Stimulated activated CD8-positive, alpha-beta memory T cell treated with anti-CD3 and anti-CD28 coated beads, Interleukin-2, amount 100 ng/mL, for 48 hours (primary cell): ENCODE measurements at places on chromosomes 6 and 20.
A peak's percentile ranks its signal among the peaks of the same experiment; 100 is the strongest.

GRCh38 chr20:59151820-59152219, 11.8 kb upstream of the ZNF831 start:
- DNase-seq = no peak

- no peak for DNase-seq
Measured at GRCh38 chr6:92023410-92023966, 1395.9 kb downstream of the EPHA7 start.

- DNase-seq = no peak
Measured at GRCh38 chr6:99575544-99576227, 7.2 kb upstream of the CCNC start.

DNA sequence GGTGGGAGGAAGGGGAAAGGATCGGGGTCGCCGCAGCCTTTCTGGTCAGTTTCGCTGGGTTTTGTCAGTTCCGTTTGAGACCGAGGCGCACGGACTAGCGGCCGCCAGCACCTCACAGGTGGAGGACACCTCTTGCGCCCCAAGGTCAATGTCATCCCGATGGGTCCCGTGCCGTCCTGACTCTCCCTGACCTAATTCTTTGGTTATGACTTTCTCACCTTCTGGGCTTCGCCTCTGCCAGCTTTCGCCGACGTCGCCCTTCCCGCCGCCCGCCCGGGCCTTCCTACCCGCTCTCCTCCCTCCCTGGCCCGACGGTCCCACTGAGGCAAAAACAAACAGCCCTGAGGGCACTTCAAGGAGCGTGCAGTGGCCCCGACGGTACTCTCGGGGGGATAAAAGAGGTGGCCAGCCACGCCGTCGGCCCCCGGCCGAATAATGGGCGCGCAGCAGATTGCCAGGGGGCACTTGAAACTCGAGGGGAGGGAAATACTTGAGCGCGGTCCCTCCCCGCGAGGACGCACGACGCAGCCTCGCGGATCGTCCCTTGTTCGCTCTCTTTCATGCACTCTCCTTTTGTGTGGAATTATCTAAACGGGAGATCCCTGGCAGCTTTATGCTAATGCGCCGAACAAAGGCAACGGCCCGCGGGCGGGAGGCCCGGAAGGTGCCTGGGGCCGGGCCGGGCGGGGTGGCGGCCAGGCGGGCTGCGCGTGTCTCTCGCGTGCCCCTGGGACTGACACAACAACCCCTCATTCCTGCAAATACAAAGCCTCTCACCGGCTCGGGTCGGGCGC, 3.9 kb upstream of the INSM1 start:
- no peak for DNase-seq

- peak; percentile 40 for DNase-seq
Measured at GRCh38 chr6:31791324-31792089, 4.0 kb downstream of the VARS1 start.

DNA sequence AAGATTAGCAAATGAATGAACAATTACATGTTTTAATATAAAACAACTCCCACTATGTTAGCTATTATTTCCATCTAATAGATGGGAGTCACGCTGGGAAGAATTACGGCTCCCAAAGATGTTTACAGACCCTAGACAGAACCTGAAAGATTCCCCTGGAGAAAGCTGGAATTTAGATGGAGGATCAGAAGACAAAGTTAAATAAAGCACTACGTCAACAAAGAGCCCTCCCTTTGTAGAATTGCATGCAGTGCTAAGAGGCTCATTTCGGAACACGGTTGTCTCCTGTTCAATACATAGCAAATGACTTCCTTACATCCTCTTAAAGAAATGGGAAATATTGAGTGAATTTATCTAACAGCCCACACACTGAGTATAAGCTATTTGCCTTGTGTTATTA, 328.3 kb downstream of the CBLN4 start:
- no peak for DNase-seq

GRCh38 chr20:53142225-53143127, 170.3 kb downstream of the TSHZ2 start:
- DNase-seq = no peak
